ENCODE measurements at places on chromosomes 4 and X. TPM values are rescaled to one million over a fixed set of nuclear protein-coding genes. Genes with fewer than 3 reads are reported as not detected.

DNA sequence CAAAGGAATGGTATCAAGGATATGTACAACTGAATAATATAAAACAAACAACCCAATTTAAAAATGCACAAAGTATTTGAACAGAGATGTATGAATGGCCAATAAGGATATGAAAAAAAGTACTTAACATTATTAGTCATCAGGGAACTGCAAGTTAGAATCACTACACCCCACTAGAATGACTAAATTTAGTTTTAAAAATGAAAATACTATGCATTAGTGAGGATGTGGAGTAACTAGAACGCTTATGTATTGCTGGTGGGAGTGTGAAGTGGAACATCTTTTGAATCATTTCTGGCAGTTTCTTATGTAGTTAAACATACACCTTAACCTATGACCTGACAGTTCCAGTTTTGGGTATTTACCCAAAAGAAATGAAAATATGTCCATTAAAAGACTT is 13.0 kb upstream of the SLC16A2 start:
- no peak for DNase-seq

- no peak for DNase-seq
These were observed 25.8 kb downstream of the TLR8 start for GRCh38 chrX:12932244-12932643.

DNA sequence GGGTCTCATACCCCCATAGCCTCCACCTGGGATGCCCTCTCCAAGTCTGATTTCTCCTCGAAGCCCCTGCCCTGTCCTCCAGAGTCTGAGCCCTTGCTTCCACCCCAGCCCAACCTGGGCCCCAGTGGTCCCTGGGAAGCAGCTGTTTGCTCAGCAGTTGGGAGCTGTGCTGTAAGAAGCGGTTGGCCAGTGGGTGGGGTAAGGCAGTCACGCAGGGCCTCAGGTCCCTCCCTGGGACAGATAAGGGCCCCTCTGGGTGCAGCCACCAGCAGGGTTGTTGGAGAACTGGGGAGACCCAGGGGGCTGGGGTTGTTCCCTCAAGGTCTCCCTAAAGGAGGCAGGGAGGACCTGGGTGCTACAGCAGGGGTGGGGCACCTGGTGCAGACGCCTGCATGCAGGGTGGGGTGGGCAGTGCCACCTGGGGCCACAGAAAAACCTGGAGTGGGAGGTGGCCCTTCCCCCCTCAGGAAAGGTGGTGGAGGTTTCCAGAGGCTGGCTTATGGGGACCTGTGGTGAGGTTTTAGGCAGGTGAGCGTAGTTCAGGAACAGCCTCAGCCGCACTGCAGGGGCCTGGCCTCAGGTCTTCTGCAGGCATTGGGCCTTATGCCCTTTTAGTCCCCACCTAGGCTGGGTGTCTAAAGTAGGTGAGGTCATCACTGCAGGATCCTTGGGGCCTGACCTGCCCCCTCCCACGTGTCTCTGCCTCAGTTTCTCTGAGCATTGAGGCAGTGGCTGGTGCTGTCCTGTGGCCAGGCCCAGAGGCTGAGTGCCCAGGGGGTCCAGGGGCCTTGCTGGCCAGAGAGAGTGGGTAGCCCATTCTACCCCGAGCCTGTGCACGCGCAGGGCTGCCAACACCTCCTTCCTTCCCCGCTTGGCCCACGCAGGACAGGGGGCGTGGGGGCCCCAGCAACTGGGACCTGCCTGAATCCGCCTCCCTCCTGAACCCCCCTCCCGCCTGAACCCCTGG is 3.1 kb upstream of the SLC26A1 start:
- no peak for DNase-seq

DNA sequence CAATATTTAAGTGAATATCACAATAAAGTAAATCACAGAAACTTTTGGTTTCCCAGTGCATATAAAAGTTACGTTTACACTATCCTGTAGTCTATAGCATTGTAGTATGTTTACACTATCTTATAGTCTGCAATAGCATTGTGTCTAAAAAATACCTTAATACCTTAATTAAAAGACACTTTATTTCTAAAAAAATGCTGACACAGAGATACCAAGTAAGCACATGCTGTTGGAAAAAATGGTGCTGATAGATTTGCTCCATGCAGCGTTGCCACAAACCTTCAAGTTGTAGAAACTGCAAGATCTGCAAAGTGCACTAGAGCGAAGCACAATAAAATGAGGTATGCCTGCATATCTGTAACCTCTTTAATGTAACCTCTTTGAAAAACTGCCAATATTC is 847.3 kb downstream of the GLUD2 start:
- DNase-seq, result no peak

DNA sequence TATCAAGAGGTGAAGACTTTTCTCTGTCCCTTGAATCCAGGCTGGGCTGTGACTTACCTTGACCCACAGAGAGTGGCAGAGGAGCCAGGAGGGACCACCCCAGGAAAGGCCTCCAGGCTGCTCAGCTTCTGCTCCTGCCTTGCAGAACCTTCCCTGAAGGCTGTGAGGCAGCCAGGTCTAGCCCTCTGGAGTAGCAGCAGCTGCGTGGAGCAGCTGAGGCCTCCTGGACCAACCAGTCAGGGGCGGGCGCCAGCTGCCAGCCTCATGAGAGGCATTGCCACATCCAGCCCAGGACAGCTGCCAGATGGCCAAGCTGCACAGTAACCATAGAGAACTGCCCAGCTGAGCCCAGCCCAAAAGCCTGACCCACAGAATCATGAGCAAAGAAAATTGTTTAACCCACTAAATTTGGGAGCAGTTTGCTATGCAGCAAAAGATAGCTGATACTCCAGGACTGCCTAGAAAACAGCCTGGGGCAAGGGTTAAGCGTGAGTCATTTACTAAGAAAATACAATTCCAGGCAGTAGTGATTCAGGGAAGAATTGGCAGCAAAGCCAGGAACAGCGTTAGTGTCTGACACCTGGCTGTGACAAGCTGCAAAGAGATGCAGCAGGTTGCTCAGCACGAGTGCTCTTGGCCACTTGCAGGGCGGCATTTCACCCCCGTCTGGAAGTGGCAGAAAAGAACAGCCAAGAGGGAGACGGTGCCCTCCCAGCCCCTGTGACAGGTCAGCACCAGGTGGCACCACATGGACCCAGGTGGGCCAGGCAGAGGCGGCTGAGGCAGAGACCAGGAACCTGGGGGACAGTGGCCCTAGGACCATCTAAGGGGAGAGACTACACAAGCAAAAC is 14.7 kb upstream of the PDE6B start:
- DNase-seq, result peak; percentile 82

GRCh38 chr4:42329421-42329820 is 67.9 kb upstream of the SHISA3 start:
- DNase-seq, result no peak

GRCh38 chrX:10112510-10112909 is 44.3 kb upstream of the CLCN4 start:
- no peak for DNase-seq

- DNase-seq, result no peak
These were observed 790.8 kb downstream of the PCDH18 start for GRCh38 chr4:136741468-136741867.

DNA sequence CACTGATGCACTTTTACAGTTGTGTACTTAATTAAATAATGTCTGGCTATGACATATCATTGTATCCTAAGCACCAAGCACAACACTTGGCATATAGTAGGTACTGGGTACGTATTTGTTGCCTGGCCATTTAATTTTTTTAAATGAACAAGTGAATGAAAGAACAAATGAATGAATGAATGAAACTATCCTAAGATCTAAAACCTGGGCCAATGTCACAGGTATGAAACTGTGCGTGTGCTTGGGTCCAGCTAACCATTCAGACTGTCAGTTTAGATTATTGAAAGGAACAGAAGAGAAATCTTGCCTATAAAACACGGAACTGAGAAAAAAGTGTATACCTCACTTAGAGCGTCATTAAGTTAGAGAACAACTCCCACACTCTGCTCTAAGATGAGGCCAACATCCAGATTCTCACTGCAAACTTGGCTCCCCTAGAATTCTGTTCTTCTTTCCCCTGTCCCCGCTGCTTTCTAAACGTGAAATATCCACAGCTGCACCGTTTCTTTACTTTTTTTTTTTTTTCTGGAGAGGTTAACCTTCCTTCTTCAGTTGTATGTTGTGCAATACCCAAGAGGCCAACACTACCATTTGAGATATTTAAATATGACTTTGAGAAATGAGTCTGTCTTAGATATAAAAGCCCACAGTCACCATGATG is 17.3 kb upstream of the SEL1L3 start:
- no peak for DNase-seq

DNA sequence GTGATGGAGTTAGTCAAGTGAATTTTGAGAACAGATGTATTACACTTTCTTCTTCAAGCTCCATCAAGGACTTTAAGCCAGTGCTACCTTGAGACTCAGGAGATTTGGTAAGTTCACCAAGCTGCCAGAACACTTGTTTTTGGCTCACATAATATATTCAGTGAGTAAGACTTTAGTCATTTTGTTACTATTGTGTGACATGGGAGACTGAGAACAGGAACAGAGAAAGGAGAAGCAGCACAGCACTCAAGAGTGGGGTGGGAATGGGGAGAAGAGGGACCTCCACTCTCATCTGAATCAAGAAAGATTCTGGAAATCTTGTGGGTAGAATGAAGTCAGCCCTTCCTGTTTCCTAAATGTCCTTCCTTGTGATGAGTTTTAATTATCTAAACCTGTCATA is 87.3 kb upstream of the TET2 start:
- no peak for DNase-seq

DNA sequence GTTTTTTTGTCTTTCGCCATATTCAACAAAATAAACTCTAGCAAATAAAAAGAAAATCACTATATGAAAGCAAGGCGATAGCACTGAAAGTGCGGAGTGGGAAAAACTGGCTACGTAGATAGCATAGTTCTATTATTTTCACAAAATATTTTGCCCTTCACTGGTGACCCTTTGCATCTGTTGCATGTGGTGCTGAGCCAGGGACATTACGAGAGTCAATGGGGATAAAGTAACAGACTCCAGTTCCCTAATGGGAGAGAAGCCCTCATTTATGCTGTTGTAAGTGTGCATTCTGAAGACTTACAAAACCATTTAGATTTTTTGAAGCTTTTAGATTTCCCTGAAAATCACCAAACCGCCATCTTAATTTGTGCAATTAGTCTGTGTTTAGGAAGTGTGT is 501.6 kb downstream of the PPARGC1A start:
- no peak for DNase-seq

DNA sequence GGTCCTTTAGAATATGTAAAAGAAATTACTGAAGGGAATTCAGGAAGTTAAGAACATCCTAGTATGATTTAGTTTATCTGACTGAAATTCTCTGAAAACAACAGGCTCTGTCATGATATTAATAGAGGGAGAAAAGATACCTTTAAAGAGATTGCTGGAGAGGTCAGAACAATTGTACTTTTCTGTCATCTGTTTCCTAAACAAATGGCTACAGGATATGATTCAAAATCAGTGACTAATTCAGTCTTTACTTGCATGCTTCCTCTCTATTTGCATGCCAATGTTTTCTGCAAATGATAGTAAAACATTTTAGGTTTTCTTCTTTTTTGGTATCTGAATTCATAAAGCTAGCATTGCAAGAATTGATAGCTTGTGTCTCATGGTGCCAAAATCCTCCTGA is 616.7 kb upstream of the PCDH7 start:
- no peak for DNase-seq

- no peak for DNase-seq
These were observed 64.3 kb downstream of the LRBA start for GRCh38 chr4:150950657-150951288.

GRCh38 chr4:42523066-42523718 is 125.9 kb downstream of the SHISA3 start:
- no peak for DNase-seq

GRCh38 chrX:65859299-65859698 is 180.6 kb downstream of the VSIG4 start:
- DNase-seq, result no peak

The ODAPH gene
- total RNA-seq, result not detected

The RTL3 gene
- total RNA-seq, result not detected

The SH3D19 gene
- 162 TPM for total RNA-seq

The TCEAL2 gene
- total RNA-seq, result 0.32 TPM

The CENPI gene
- total RNA-seq, result 1.4 TPM

The F8A2 gene
- not detected for total RNA-seq

The RCHY1 gene
- 30.4 TPM for total RNA-seq

The ARR3 gene
- total RNA-seq, result not detected

The FAAH2 gene
- 0.29 TPM for total RNA-seq

The MAP7D2 gene
- 0.29 TPM for total RNA-seq

All from mesenteric fat pad (tissue), 1 donor.